ENCODE measurements at places on chromosomes 2 and 18. TPM values are rescaled to one million over a fixed set of nuclear protein-coding genes. Genes with fewer than 3 reads are reported as not detected.

RESP18 gene
- not detected for total RNA-seq

- DNase-seq = no peak
These were observed 10.7 kb upstream of the DSG3 start for GRCh38 chr18:31436825-31437224.

DNA sequence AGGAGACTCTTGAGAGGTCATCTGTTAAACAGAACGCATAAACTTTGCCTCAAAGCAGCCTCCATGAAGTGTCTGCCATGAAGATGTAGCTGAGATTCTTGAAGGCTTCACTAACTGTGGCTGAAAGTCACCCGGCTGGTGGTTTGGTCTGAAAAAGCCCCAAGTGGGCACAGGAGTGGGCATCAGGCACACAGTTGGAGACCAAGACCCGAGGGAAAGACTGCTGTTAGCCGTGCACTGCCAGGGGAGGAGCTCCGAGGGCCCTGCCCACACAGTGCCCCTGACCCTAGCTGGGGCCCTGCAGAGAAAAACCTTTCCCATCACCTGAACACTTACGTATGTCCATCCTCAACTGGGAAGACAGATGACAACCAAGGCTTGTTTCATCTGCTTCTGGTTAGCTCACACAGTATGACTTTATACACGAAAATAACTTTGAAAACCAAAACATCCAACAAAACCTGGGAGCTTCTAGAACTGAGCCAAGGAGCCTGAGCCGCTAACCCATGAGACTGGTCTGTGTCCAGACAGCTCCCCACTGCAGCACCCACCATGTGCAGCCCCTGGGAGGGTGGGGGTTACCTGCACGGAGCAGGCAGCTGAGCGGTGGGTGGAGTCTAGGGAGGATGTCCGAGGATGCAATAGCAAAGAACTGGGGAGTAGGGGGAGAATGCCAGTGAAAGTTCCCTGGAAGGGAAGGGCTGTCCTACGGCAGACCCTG, 15.4 kb downstream of the HJURP start:
- no peak for DNase-seq

HOXD3 gene
- total RNA-seq = not detected

GRCh38 chr2:120791962-120792297, 56.3 kb downstream of the GLI2 start:
- no peak for DNase-seq

RTP5 gene
- total RNA-seq = not detected

DNA sequence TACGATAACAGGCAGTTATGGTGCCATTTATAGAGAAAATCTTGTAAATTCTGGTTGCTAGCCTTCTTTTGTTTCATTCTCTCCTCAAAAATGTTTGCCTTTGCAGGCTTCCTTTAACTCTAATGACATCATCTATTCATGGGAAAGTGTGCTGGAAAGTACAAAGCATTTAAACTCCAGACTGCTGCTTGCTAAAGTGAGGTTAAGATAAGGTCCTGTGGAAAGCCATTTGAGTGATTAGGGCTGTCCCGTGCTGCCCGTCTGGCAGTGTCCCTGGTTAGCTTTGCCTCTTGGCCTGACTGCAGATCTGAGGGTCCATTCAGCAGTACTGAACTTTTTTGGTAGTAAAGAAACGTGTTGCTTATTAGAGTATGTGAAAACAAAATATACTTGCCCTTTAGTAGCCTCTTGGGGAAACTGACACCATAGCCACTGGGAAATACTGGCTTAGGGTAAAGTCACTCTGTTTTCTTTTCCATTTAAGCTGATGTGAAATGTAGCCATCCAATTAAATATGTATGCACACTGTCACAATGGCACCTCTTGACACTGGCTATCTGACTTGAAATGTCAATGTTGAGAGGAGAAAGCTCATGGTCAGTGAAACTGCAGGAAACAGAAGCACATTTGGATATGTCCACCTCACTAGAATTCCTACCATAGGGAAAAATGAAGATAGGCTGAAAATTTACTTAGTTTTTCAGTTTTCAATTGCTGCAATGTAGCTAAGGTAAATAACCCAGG, 321.5 kb downstream of the SLC8A1 start:
- no peak for DNase-seq

FEV gene
- not detected for total RNA-seq

GRCh38 chr2:84022810-84023431, 436.2 kb downstream of the SUCLG1 start:
- DNase-seq = peak; percentile 9

- DNase-seq = no peak
These were observed 39.5 kb upstream of the FIGN start for GRCh38 chr2:163775304-163775703.

Data from activated CD4-positive, alpha-beta T cell treated with anti-CD3 and anti-CD28 coated beads for 36 hours (primary cell).